ENCODE measurements at places on chromosomes 11 and 22.

GRCh38 chr11:111538407-111539114 is 2.0 kb upstream of the LAYN start:
- DNase-seq = no peak

GRCh38 chr22:35631597-35631996 is 14.5 kb upstream of the MB start:
- no peak for DNase-seq

- peak; percentile 29 for DNase-seq
Measured at GRCh38 chr11:22624742-22625447, 728 bp downstream of the FANCF start.

GRCh38 chr11:16793511-16793910 is 55.1 kb downstream of the C11orf58 start:
- no peak for DNase-seq

GRCh38 chr22:23255506-23256170 is 75.3 kb downstream of the BCR start:
- no peak for DNase-seq
